Activated CD4-positive, alpha-beta T cell treated with anti-CD3 and anti-CD28 coated beads, Interleukin-2, amount 10 ng/mL, durations not matched to agents 7 days and 5 days (primary cell): ENCODE measurements at places on chromosomes 2 and 18. TPM values are rescaled to one million over a fixed set of nuclear protein-coding genes. Genes with fewer than 3 reads are reported as not detected.

The DLX1 gene
- not detected for total RNA-seq

The GPR17 gene
- not detected for total RNA-seq

The IL36RN gene
- not detected for total RNA-seq

The TTN gene
- 12.3 TPM for total RNA-seq

The POMC gene
- total RNA-seq = 5.0 TPM

The GAREM2 gene
- 2.9 TPM for total RNA-seq

The PROC gene
- not detected for total RNA-seq

The B4GALT6 gene
- 2.0 TPM for total RNA-seq

The HOXD1 gene
- not detected for total RNA-seq

The SCYGR4 gene
- not detected for total RNA-seq

The AFF3 gene
- total RNA-seq = 7.4 TPM

The COLEC12 gene
- total RNA-seq = not detected

The XIRP2 gene
- total RNA-seq = not detected

The CARF gene
- 11.9 TPM for total RNA-seq

The UGT1A10 gene
- not detected for total RNA-seq

The DNAJC5G gene
- total RNA-seq = not detected

The SKA1 gene
- total RNA-seq = 44.1 TPM

The FOXD4L1 gene
- total RNA-seq = 0.15 TPM

The TFPI gene
- total RNA-seq = not detected

The SPEG gene
- total RNA-seq = 2.0 TPM

The STARD7 gene
- total RNA-seq = 126 TPM

The GALNT5 gene
- total RNA-seq = not detected

The LBX2 gene
- 0.25 TPM for total RNA-seq

The C2orf78 gene
- total RNA-seq = not detected

The SLC11A1 gene
- 0.17 TPM for total RNA-seq

The CHRNG gene
- total RNA-seq = not detected

The DUSP2 gene
- total RNA-seq = 14.2 TPM

The NEDD4L gene
- total RNA-seq = 8.1 TPM

The IL1RL1 gene
- 0.12 TPM for total RNA-seq

The GORASP2 gene
- total RNA-seq = 58.7 TPM
